ENCODE measurements at places on chromosomes 5 and 9.

DNA sequence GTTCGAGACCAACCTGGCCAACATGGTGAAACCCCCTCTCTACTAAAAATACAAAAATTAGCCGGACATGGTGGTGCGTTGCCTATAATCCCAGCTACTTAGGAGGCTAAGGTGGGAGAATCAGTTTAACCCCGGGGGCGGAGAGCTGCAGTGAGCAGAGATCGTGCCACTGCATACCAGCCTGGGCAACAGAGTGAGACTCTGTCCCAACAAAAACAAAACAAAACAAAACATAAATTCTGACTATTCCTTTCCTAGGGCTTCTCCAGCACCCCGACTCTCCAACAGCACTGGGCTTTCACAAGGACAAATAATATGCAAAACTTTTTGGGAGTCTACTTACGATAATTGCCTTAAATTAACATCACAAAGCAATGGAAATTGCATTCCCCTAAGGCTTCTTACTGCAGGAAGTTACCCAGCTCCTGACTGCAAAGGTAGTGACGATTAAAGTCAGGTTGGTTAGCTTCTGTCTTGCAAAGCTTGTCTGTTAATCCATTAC lies 15.9 kb upstream of the CDKN2AIPNL start:
- no peaks in the 10 kb centered on the region for H3K27me3 ChIP-seq
- no peak overlapping the region for H3K4me3 ChIP-seq
- DNase-seq = no peak
- peaks cover 4% of the 10 kb centered on the region for H3K4me1 ChIP-seq
- no peak overlapping the region for H3K27ac ChIP-seq

GRCh38 chr9:134329886-134330285 lies 3.6 kb downstream of the RXRA start:
- DNase-seq = no peak
- H3K36me3 ChIP-seq = no peaks in the 10 kb centered on the region

GRCh38 chr5:170485616-170485911 lies 18.3 kb upstream of the KCNIP1 start:
- DNase-seq = no peak
- no peak overlapping the region for H3K27ac ChIP-seq
- no peaks in the 10 kb centered on the region for H3K4me1 ChIP-seq
- no peak overlapping the region for H3K4me3 ChIP-seq

- no peaks in the 10 kb centered on the region for H3K4me1 ChIP-seq
- H3K4me3 ChIP-seq = no peak overlapping the region
- no peak for DNase-seq
- H3K27me3 ChIP-seq = no peaks in the 10 kb centered on the region
- no peak overlapping the region for H3K27ac ChIP-seq
These were observed 6.8 kb downstream of the FAT2 start for GRCh38 chr5:151584057-151584937.

DNA sequence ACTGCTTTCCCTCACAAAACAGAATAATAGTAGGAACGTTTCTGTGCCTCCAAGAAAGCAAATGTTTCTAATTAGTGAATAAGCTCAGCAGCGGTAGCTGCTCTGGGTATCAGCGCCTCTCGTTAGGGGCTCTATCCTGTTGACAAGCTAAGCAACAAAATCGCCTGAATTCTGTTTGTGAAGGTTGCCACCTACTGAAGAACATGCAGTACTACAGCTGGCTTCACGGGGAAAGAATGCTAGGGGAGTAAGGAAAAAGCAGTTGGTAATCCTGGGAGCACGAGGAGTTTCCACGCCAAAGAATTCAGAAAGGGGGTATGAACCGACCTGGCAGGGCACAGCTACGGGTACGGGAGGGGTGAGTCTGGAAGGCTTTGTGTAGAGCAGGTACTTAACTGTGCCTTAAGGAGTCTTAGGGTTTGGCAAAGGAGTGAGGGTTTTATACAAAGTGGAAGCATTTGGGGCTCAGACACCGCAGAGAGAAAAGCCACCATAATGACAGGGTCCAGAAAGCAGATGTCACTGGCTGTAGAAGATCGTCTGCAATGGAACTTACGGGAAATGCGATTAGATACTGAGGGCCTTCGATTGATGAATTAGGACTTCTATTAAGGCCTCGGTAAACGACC lies 171.7 kb downstream of the TTC39B start:
- H3K4me1 ChIP-seq = no peaks in the 10 kb centered on the region
- no peaks in the 10 kb centered on the region for H3K36me3 ChIP-seq
- no peak for DNase-seq
- H3K4me3 ChIP-seq = no peak overlapping the region

DNA sequence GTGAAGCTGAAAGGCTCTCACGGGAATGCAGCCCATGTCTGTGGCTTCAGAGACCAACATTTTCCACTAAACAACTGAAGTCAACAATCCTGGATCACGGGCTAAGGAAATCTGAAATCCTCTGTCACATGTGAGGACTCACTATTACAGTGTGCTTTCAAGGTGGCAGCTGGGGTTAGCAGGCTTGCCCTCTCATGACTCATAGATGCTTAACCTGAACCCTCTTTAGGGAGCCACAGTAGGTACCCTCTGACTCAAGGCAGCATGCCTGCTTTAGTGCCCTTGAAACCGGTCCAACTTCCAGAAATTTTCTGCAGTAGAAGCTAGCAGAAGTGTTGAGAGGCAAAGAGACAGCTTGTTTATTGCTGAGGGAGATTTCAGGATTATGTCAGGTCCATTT lies 232.5 kb downstream of the GABRB2 start:
- H3K4me3 ChIP-seq = no peak overlapping the region
- H3K27ac ChIP-seq = no peak overlapping the region
- H3K36me3 ChIP-seq = no peaks in the 10 kb centered on the region
- H3K27me3 ChIP-seq = no peaks in the 10 kb centered on the region
- no peak for DNase-seq

DNA sequence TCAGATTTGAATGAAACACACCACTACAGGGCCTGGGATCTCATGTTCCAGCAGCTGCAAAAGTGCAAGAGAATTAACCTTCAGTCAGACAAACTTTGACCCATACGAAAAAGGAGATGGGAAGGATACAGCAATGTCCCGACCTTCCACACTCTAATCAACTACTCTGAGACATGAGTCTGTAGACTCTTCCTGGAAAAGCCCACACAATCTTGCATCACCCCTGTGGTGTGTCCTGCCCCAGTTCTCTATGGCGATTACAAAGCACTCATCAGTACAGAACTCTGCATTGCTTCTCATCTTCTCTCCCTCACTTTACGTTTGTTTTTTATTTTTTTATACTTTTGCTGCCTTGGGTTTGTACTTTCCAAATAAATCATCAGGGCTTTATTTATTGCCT lies 241.0 kb upstream of the KIF2A start:
- no peak for DNase-seq
- H3K4me3 ChIP-seq = no peak overlapping the region
- H3K27me3 ChIP-seq = no peaks in the 10 kb centered on the region
- no peak overlapping the region for H3K27ac ChIP-seq
- no peaks in the 10 kb centered on the region for H3K4me1 ChIP-seq
- no peaks in the 10 kb centered on the region for H3K36me3 ChIP-seq

GRCh38 chr9:125239631-125240597 lies 1.2 kb downstream of the HSPA5 start:
- peak overlapping the region; percentile 93 for H3K27ac ChIP-seq
- H3K27me3 ChIP-seq = no peaks in the 10 kb centered on the region
- H3K36me3 ChIP-seq = peaks cover 38% of the 10 kb centered on the region
- peaks cover 6% of the 10 kb centered on the region for H3K4me1 ChIP-seq
- H3K4me3 ChIP-seq = peak overlapping the region; percentile 95
- no peak for DNase-seq

DNA sequence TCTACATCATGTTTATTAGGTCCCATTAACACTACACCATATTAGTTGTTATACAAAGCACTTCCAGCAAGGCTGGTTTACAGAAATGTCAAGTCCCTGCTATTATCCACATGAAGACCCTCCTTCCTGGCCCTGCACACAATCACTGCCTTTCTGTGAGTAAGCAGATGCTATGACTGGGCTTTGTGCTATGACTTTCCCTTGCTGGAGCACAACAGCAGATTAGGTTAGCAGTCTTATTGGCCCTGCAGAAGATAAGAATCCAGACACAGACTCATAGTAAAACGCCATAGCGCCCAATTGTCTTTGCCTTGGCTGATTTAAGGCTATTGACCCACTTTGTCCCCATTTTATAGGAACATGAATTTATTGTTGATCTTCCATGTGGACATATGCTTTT lies 228.9 kb upstream of the ACTBL2 start:
- no peaks in the 10 kb centered on the region for H3K27me3 ChIP-seq
- H3K27ac ChIP-seq = no peak overlapping the region
- no peak overlapping the region for H3K4me3 ChIP-seq

DNA sequence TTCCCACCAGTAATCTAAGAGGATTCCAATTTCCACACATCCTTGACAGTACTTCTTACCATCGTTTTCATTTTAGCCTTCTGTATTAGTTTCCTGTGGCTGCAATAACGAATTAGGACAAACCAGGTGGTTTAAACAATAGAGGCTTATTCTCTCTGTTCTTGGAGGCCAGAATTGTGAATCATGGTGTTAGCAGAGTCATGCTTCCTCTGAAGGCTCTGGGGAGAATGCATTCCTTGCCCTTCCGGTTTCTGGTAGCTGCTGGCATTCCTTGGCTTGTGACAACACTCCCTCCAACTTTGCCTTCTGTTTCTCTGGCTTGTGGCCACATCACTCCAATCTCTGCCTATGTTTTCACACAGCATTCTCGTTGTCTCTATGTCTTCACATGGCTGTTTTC lies 23.5 kb downstream of the RIGI start:
- no peaks in the 10 kb centered on the region for H3K27me3 ChIP-seq
- no peaks in the 10 kb centered on the region for H3K4me1 ChIP-seq
- no peak overlapping the region for H3K4me3 ChIP-seq

DNA sequence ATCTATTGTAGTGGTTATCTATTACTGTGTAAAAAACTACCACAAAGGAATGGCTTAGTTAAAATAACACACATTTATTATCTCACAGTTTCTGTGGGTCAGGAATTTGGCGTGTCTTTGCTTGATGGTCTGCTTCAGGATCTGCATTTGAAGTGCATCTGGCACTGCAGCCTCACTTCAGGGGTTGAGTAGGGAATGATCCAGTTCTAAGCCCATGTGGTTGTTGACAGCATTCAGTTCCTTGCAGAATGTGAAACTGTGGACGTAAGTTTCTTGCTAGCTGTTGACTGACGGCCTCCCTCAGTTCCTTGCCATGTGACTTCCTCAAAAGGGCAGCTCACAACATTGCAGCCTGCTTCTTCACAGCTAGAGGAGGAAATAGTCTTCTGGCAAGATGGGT lies 2.1 kb upstream of the OGN start:
- no peak overlapping the region for H3K27ac ChIP-seq
- no peaks in the 10 kb centered on the region for H3K36me3 ChIP-seq
- DNase-seq = peak; percentile 21
- H3K4me1 ChIP-seq = no peaks in the 10 kb centered on the region
- peak overlapping the region; percentile 6 for H3K4me3 ChIP-seq

GRCh38 chr9:34385561-34386230 lies 9.0 kb upstream of the MYORG start:
- H3K27ac ChIP-seq = no peak overlapping the region
- H3K36me3 ChIP-seq = no peaks in the 10 kb centered on the region
- peaks cover 4% of the 10 kb centered on the region for H3K4me1 ChIP-seq
- peaks cover 5% of the 10 kb centered on the region for H3K27me3 ChIP-seq

GRCh38 chr9:132804576-132805295 lies 73.3 kb downstream of the AK8 start:
- H3K4me3 ChIP-seq = no peak overlapping the region
- no peak overlapping the region for H3K27ac ChIP-seq
- DNase-seq = no peak
- H3K36me3 ChIP-seq = no peaks in the 10 kb centered on the region

- peak overlapping the region; percentile 90 for H3K4me3 ChIP-seq
- no peaks in the 10 kb centered on the region for H3K27me3 ChIP-seq
- peaks cover 25% of the 10 kb centered on the region for H3K36me3 ChIP-seq
- DNase-seq = no peak
- H3K4me1 ChIP-seq = peaks cover 11% of the 10 kb centered on the region
These were observed 375 bp downstream of the NOP16 start for GRCh38 chr5:176388003-176388443.

GRCh38 chr5:133489632-133490031 lies 122.7 kb downstream of the FSTL4 start:
- no peaks in the 10 kb centered on the region for H3K27me3 ChIP-seq
- no peak overlapping the region for H3K27ac ChIP-seq
- no peaks in the 10 kb centered on the region for H3K4me1 ChIP-seq
- no peaks in the 10 kb centered on the region for H3K36me3 ChIP-seq
- H3K4me3 ChIP-seq = no peak overlapping the region

GRCh38 chr5:178196281-178196812 lies 8.0 kb upstream of the HNRNPAB start:
- no peaks in the 10 kb centered on the region for H3K27me3 ChIP-seq
- no peaks in the 10 kb centered on the region for H3K36me3 ChIP-seq
- no peak for DNase-seq
- H3K4me1 ChIP-seq = no peaks in the 10 kb centered on the region
- no peak overlapping the region for H3K27ac ChIP-seq

- H3K27me3 ChIP-seq = no peaks in the 10 kb centered on the region
- H3K36me3 ChIP-seq = no peaks in the 10 kb centered on the region
- peaks cover 39% of the 10 kb centered on the region for H3K4me1 ChIP-seq
- no peak overlapping the region for H3K4me3 ChIP-seq
- peak overlapping the region; percentile 82 for H3K27ac ChIP-seq
These were observed 758 bp upstream of the PDCD1LG2 start for GRCh38 chr9:5509573-5509972.

DNA sequence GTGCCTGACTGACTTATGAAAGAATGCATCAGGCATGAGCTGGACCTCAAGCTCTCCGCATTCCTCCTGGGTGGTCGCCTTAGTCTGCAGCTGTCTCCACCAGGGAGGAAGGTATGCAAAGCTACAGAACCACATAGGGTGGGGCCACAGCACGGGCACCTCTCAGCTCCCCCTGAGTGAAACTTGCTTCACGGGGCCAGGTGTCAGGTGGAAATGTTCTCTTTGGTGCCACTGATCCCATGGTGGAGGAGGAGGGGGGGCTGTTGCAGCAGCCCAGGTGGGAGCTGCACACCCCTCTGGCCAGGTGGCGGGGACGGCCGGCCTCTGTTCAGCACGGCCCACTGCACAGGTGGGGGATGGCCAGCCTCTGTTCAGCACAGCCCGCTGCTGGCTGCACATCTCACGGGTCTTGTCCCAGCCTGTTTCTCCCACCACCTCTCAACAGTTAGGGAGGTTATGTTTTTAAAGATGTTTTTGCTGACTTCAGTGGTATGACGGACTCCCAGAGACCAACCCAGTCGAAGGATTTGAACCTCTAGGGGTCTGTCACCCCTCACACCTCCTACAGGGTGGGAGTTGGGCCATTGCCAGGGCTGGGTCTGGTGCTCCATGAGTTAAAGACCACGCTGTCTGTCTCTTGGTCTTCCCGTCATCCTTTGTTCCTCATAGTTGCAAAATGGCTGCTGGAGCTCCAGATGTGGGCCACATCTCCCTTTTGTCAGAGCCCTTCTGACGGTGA lies 34.3 kb downstream of the MRPL36 start:
- no peaks in the 10 kb centered on the region for H3K36me3 ChIP-seq
- H3K4me3 ChIP-seq = no peak overlapping the region
- H3K27ac ChIP-seq = no peak overlapping the region
- no peak for DNase-seq
- H3K27me3 ChIP-seq = no peaks in the 10 kb centered on the region
- H3K4me1 ChIP-seq = no peaks in the 10 kb centered on the region

- peaks cover 6% of the 10 kb centered on the region for H3K27me3 ChIP-seq
- DNase-seq = no peak
- no peak overlapping the region for H3K27ac ChIP-seq
These were observed 8.0 kb downstream of the WHRN start for GRCh38 chr9:114497236-114497635.

GRCh38 chr9:136268318-136268717 lies 22.7 kb upstream of the QSOX2 start:
- H3K4me1 ChIP-seq = no peaks in the 10 kb centered on the region
- DNase-seq = no peak
- no peak overlapping the region for H3K4me3 ChIP-seq
- H3K27ac ChIP-seq = no peak overlapping the region
- H3K36me3 ChIP-seq = no peaks in the 10 kb centered on the region
